ENCODE measurements at places on chromosomes 7 and 10.

DNA sequence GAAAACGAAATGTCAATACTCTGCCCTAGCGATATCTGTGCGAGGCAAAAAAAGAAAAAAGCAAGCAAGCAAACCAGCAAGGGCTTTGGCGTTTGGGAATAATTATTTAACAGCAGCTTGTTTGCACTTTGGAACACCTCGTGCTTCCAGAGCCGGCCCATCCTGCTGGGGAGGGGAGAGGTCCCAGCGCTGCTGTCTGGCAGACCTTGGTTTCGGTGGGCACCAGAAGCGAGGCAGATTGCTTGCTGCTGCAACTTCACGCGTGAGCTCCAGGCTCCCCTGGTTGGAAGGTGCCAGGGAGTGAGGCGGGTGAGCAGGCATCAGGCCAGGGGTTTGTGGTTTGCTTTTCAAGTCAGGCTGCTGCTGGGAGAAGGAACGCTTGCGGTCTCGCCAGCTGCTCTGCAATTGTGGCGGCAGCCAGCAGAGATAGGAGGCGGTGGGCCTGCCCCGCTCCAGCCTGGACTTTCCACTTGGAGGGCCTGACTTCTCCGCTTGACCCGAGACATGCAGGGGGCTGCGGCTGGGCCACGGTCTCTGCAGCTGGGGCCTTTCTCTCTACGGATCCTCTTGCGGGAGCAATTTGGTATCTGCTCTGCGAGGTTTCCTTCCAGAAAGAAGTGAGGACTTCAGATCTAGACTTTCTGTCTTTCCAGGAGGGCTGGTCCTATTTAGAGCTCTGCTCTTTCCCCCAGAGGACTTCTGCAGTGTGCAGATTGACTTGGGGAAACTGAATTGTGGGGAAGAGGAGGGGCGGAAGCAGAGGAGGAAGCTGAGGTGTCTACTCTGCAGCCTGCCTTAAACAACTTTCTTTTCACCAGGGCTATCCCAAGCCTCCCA is 131.4 kb downstream of the PRPF18 start:
- peak; percentile 2 for DNase-seq

- no peak for DNase-seq
These were observed 17.4 kb upstream of the GPR141 start for GRCh38 chr7:37666026-37666799.

DNA sequence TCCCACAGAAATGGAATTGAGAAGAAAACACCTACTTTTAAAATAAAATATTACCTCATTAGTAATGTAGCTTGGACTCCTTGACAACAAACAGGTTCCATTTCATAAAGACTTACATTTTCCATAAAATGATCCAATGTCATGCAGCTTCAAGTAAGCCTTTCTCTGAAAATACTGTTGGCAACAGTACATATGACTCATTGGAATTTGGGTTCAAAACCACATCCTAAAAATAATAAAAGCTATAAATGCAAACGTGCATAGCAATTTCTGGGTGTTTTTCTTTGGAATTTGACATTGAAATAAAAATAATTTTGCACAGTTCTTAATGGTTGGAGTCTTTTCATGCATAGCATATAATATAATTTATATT is 47.9 kb downstream of the FHIP2A start:
- DNase-seq = no peak

DNA sequence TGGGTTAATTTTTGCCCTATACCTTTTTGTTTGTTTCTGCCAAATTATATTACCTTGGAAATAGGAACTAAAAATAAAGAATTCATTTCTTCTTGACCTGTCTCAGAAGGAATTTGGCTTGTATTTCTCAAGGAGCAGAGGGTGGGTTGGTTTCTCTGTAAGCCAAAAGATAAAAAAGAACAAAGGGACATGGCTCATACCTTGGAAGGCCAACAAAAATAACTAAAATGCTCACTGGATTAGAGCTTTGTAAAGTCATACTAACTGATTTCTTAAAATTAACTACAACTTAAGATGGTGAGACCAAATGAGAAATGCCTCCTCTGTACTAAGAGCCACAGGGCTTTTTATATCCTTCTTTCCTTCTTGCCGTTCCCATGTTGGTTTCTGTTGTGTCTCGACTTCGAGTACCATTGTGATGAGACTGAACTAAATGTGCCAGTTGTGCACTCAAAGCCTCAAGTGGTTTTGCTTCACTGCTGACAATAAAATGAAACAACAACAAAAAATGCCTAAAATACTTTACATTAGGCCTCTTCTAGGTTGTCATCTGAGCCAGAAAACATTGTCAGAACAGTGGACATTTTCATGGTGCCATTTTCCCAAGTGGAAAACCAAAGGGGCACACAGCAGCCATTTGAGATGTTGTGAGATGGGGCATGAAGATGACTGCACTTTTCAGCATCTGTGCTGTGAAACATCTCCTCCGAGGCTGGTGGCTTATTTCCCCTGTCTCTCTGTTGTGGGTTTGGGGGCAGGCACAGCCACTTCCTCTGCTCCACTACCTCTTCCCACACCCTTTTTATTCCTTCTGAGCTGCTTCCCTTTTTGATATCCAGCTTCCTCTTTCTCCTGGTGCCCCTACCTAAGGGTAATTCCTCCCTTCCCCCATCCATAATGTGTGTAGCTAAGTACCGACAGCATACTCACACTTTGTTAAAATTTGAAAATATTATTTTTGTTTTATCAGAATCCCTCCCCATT is 51.8 kb upstream of the AGR3 start:
- DNase-seq = no peak

DNA sequence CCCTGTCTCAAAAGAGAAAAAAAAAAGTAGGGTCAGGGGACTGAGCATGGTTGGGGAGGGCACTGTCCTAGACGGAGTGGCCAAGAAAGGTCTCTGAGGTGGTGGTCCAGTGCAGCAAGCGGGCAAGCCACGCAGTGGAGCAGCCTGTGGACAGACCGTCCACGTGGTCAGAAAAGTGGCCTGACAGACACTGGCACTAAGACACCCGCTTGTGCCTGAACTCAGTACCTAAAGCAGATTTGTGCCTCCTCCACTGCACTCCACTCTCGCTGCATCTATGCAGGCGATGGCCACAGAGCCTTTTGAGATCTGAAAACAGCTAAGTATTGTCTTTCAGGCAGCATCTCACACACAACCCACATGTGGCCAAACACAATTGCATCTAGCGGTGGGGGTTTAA is 8.8 kb downstream of the ASB10 start:
- DNase-seq = no peak

- no peak for DNase-seq
These were observed 38.7 kb downstream of the GNA12 start for GRCh38 chr7:2805213-2805944.

DNA sequence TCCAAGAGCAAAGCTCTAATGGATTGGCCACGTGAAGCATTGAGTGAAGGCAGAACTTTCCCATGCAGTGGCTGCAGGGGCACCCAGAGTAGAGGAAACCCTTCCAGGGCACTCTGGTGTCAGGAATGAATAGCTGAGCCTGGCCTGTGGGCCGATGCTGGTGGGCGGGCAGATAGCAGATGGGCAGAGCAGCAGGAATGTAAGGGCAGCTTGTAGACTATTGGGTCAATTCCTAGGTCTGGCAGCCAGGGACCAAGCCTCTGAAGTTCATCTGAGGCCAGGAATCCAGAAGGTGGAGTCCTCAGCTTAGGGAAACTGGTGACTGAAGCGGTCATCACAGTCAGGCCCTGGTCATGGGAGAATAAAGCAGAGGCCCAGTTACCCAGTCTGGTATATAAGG is 115.4 kb downstream of the TMEM178B start:
- no peak for DNase-seq

GRCh38 chr7:35316549-35316948 is 62.6 kb upstream of the TBX20 start:
- DNase-seq = no peak

- DNase-seq = no peak
These were observed 342.5 kb downstream of the RPS24 start for GRCh38 chr10:78375854-78376785.

DNA sequence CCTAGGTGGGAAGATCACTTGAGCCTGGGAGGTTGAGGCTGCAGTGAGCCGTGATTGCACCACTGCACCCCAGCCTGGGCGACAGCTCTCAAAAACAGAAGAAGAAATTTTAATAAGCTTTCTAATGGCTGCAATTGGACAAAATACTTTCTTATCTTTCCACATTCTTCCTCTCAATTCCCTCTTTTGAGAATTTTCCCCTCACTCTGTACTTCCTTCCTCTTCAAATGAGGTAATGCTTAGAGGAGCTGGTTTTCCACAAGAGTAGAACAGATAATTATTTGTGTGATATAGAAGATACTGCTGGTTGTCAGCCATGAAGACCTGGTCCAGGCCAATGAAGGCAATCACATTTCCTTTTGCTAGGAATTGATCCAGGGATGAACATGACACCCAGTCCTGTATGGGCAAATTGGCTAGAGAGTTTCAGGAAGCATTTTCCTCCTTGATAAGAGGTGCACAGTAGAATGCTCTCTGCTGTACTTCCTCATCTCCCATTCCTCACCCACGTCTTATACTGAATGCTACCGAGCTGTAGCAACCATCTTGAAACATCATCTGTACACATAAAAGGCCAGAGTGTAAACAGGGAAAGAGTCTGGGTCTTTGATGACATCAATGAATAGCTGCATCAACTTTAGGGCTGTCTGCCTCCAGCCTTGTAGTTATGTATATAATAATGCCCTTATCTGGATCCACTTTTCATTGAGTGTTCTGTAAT is 103.9 kb downstream of the CDK6 start:
- no peak for DNase-seq

- DNase-seq = no peak
These were observed 219.0 kb downstream of the ADRA2A start for GRCh38 chr10:111295788-111296187.

DNA sequence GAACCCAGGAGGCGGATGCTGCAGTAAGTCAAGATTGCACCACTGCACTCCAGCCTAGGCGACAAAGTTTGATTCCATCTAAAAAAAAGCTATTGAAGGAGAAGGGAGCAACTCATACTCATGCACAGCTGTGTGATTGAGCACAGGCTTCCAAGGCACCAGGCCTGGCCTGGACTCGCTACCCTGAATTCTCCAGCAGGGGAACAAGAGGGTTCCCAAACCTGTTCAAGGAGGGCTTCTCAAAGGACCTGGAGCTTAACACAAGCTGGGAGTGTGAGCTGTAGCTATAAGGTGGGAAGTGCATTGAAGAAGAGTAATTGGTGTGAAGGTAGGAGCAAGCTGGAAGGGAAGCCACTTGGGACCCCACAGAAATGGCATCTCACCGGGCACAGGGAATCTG is 15.1 kb upstream of the DDIT4 start:
- DNase-seq = no peak

GRCh38 chr7:137986252-137987017 is 15.5 kb downstream of the CREB3L2 start:
- DNase-seq = no peak

GRCh38 chr7:80924090-80924489 is 5.2 kb upstream of the SEMA3C start:
- DNase-seq = no peak

GRCh38 chr10:80373502-80373901 is 16.9 kb downstream of the DYDC2 start:
- DNase-seq = no peak

- DNase-seq = no peak
These were observed 206.5 kb upstream of the PRKCQ start for GRCh38 chr10:6786579-6787031.

DNA sequence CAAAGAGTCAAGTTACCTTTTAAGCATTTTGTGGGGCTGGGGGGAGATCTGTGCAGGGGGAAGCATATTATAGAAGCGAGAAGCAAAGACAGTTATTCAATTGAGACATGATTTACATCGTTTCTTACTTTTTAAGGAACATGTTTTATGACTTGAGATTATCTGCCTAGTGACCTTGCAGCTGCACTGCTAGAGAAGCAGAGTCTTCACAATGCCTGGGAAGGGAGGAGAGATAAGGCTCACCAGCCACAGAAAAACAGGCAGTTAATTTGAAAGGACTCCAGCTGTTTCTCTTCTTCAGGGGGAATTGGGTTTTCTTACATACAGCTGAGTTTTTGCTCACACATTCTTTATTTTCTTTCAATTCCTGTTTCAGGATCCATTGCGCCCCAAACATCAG is 31.0 kb downstream of the PHYH start:
- no peak for DNase-seq

DNA sequence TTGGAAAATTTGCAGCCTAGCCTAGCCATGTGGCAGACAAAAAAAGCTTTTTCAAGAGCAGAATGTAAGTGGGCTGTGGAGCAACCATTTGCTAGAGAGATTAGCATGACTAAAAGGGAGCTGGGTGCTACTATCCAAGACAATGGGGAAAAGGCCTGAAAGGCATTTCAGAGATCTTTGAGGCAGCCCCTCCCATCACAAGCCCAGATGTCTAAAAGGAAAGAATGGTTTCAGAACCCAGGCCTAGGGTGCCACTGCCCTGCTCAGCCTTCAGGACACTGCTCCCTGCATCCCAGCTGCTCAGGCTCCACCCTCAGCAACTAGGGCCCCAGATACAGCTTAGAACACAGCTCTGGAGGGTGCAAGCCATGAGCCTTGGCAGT is 24.7 kb downstream of the PNLIPRP3 start:
- no peak for DNase-seq

- no peak for DNase-seq
These were observed 28.1 kb upstream of the DNMBP start for GRCh38 chr10:100037758-100038315.

DNA sequence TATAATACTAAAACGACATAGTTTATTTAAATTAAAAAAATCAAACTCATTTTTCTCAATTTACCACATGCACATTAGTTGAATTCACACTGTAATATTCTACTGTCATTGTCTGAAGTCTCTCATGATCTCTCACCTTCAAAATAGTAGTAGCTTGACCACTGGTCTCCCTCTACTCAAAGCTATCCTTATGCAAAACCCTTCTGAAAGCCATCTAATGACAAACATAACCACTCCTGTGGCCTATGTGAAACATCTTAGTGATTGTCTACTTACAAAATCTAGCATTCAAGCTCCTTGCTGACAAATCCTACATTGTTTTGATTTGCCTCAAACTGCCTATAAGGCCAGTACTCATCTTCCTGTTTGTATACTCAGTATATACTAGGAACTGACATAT is 606.0 kb upstream of the GHITM start:
- DNase-seq = no peak

DNA sequence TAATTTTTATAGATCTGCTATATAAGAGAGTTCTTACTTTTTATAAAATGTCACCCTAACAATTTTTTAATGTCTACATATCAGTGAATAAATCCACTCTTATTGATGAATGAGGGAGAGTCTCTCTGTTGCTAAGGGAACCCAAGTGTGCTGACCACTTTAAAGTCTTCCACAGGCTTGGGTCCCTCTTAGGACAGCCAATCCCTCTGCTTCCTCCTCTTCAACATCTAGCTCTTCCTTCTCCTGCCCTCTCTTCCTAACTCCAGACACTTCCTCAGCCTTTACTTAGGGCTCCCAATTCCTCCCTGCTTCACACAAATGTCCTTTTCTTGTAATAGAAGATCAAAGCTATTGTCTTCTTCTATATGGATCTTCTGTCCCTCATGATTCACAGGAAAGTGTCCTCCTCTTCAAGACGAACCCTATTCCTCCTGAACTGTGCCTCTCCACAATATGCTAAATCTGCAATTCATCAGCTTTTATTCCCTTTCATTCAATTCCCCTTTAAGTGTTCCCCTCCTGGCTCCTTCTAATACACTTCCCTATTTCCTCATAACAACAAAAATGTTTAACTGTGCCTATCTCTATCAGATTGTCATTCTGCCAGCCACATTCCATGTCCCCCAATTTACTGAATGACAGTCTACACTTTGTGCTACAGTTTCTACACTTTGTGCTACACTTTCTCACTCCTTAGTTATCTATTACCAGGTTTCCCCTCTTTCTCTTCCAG is 37.7 kb downstream of the CDK6 start:
- no peak for DNase-seq

All from DMS153 (cell line).